ENCODE measurements at places on chromosomes 5 and 9. TPM values are rescaled to one million over a fixed set of nuclear protein-coding genes. Genes with fewer than 3 reads are reported as not detected.

HAND1 gene
- total RNA-seq: not detected

SPRY4 gene
- total RNA-seq: 1.3 TPM

F2RL1 gene
- total RNA-seq: 3.1 TPM

- DNase-seq: no peak
These were observed 328 bp downstream of the GRXCR2 start for GRCh38 chr5:145872486-145872885.

DNA sequence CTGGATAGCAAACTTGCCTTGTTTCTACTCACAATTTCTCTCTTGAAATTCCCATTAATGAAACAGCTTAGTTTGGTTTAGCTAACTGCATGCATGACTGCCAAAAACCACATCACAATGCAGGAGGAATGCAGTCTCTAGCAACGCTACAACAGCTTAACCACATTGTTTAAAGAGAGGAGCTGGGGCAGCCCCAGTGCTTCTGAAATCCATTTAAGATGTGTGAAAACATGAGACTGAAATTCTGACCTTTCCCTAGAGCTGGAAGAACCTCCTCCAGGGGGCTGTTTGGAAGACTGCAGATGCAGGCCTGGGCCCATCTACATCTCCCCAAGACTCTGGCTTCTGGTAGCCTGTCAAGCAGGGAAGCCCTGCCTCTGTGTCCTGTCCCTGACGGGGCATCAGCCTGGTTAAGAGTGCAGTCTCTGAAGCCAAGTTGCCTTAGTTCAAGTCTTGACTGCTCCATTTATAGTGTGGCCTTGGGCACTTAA lies 157.1 kb downstream of the ZNF462 start:
- DNase-seq: peak; percentile 93

DNA sequence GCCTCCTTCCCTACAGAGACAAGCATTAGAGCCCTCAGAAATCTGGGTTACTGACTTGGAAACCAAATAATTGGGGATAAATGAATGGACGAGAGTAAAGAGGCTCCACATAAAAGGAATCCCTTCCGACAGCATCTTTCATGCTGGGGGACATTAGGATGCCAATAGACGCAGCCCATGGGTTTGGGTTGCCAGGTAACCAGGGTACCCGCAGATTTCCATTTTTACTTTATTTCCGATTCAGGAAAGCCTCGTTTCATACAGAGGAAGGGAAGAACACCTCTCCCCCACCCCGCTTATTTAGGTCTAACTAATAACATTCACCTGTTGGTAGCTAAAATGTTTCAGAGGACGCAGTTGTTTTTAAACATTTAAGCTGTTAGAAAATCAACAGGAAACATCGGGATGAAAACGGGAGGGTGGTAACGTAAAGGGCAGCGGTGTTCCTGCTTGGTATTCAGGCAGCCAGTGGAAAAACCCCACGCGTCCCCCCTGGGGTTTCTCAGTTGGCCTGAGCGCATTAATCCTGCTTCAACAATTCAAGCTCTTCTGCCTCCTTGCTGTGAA lies 179.5 kb downstream of the YTHDC2 start:
- no peak for DNase-seq

Data from fibroblast of the aortic adventitia (primary cell).